Stimulated activated CD8-positive, alpha-beta memory T cell treated with anti-CD3 and anti-CD28 coated beads, Interleukin-4, amount 100 ng/mL, for 4 hours (primary cell): ENCODE measurements at places on chromosomes 4 and X.
A peak's percentile ranks its signal among the peaks of the same experiment; 100 is the strongest.

DNA sequence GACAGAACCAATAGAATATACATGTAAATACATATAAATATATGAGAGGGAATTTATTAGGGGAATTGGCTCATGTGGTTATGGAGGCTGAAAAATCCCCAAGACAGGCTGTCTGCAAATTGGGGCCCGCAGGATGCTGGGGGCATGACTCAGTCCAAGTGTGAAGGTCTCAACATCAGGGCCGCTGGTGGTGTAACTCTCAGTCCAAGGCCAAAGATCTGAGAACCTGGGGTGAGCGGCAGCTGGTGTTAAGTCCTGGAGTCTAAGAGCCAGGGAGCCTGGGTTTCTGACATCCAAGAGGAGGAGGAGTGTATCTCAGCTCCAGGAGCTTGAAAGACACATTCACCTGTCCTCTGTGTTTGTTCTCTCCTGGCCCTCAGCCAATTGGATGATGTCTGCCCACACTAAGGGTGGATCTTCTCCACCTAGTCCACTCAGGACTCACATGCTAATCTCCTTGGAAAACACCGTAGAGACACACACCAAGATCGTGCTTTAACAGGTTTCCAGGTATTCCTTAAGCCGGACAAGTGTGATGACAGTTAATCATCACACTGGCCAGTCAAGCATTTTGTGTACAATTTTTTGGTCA is 28.9 kb downstream of the TIGD2 start:
- no peak for DNase-seq

- no peak for DNase-seq
These were observed 514.3 kb downstream of the PCDH7 start for GRCh38 chr4:31234494-31234893.

- no peak for DNase-seq
These were observed 17.8 kb downstream of the HSD17B13 start for GRCh38 chr4:87304745-87305432.

GRCh38 chrX:132425744-132426318 is 63.0 kb downstream of the MBNL3 start:
- no peak for DNase-seq

GRCh38 chr4:84495794-84496261 is 3.3 kb downstream of the NKX6-1 start:
- DNase-seq, result no peak

- no peak for DNase-seq
These were observed 1.1 kb downstream of the ARHGAP36 start for GRCh38 chrX:131059246-131059645.

DNA sequence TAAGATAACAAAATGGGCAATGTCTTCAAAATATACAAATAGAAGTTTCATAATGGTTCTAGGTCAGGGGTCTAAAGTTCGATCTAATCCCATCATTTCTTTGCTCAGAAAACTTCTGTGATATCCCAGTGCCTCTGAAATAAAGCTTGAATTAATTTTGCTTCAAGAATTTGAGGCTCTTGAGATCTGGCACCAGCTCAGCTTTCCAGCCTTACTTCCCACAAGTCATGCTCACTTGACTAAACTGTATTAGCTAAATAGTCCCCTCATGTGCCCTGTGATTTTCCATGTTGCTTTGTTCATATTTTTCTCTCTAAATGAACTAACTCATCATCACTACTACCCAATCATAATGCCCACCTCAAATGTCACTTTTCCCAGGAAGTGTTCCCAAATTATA is 50.8 kb upstream of the MBNL3 start:
- DNase-seq, result no peak

DNA sequence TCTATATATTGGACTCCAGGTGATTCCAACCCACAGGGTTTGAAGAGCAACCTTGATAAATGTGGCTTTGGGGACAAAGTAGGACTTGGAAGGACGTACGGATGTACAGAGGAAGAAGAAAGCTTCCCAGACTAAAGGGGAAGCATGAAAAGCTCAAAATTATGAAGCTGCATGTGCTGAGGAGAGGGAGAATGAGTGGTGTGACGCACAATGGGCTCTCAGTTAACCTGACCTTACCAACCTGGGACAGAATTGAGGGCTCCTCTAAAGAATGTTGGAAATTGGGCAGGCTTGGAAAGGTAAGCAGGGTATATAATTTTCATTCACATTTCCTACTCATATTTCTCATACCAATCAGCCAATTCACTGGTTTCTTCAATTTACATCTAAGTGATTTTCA is 10.5 kb upstream of the TIGD2 start:
- DNase-seq, result no peak

GRCh38 chrX:15645266-15645665 is 19.3 kb downstream of the CLTRN start:
- no peak for DNase-seq

DNA sequence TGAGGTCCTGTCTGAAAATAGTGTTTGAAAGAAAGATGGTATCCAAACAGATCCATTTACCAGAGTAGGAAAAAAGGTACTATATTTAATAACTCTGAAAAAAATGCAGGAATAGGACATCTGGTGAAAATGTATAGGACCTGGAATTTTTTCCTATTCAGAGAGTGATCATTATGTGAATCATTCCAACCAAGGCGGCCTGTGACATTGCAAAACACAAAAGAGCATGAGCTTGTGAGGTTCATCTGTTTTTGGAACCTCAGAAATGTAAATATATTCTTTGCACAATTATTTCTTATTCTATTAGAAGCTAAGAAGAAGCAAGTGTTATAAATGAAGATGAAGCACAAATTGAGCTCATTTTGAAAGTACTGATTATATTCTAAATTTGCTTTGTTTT is 2.0 kb downstream of the C4orf51 start:
- no peak for DNase-seq

DNA sequence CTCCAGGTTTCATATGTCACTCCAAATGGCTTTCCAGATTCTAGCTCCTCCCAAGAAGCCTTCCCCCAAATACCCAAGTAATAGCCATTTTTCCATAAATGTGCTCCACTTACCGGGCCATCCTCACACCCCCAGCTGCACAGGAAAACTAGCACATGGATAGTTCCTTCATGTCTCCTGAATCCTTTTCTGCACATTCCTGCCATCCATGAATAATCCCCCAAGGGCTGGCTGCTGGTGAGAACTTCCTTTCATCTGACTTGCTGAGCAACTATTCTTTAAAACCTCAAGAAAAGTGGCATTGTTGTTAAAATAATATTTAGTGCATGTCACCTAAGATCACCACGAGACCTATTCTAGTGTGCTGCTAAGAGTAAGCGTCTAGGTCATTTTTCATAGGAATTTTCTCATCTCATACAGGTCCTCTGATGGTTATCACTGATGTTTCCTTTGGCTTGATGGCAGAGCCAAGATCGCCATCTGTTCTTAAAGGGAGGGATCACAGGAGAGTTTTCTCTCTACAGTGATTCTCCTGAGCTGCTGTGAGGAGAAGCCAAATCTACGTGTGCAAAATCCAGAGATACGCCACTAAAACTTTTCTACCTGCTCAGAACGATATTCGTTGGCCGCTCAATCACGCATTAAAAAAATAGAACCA is 71.3 kb downstream of the MAP3K15 start:
- no peak for DNase-seq

GRCh38 chr4:38856524-38857337 is at the start of gene TLR6:
TLR6 (minus strand) TSS chr4:38856817; CDS start chr4:38829473, 27,344 bp downstream.
- DNase-seq, result peak; percentile 49

GRCh38 chrX:22378296-22378695 is 105.6 kb downstream of the CBLL2 start:
- no peak for DNase-seq

GRCh38 chr4:127370604-127371003 is 262.2 kb upstream of the INTU start:
- DNase-seq, result no peak

DNA sequence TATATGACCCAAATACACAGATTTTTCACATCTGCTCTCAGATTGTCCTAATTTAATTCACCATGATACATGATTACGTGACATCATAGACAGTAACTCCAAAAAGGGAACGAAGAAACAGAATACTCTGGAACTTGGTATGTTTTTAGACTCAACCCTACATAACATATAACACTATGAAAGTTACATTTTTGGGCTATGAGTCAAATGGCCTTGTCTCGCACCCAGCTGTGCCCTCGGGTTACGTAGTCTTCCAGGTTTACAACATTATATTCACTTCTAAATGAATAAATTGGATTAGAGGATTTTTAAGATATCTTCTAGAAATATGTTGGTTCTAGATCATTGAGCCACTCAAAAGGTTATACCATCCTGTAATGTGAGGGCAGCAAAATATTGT is 2089.6 kb upstream of the TENM3 start:
- DNase-seq, result no peak

DNA sequence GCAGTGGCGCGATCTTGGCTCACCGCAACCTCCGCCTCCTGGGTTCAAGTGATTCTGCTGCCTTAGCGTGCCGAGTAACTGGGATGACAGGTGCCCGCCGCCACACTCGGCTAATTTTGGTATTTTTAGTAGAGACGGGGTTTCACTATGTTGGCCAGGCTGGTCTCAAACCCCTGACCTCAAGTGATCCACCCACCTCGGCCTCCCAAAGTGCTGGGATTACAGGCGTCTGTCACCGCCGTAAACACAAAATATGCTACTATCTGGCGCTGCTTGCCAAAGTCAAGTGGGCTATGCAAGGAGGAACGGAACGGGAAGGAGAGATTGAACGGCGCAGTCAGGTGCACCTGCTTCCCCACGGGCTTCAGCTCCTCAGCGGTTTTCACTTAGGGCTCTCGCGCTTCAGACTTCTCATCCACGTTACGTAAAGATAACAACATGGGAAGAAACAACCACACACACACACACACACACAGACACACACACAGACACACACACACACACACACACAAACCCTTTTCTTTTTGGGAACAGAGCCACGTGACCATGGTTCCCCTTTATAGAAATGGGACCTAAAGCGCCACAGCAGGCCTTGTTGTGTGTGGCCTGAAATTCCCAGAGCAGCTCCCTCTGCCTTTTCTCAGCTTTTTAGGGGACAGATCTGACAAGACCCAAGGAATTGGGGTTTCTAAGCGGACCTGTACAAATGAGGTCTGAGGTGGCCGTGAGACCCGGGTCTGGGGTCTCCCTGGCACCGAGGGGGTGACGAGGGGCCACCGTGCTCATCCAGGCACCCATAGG is 1.5 kb downstream of the P2RY8 start:
- no peak for DNase-seq

DNA sequence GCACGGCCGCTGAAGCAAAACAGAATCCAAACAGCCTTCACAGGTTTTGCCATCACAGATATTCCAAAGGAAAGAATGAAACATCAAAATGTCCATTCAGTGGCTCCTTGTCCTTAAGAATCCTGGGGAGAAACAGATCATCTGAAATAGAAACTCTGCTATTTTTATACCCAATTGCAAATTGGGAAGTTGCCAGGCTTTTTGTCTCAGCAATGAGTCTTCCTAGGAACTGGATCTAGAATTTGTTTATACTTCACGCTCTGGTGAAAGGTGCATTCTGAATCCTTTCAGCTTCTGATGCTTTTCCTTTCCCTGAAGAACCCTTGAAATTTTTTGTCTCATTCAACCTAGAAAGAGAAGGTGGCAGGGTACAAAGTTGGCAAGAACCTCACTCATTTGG is 218.9 kb downstream of the FBXW7 start:
- no peak for DNase-seq

DNA sequence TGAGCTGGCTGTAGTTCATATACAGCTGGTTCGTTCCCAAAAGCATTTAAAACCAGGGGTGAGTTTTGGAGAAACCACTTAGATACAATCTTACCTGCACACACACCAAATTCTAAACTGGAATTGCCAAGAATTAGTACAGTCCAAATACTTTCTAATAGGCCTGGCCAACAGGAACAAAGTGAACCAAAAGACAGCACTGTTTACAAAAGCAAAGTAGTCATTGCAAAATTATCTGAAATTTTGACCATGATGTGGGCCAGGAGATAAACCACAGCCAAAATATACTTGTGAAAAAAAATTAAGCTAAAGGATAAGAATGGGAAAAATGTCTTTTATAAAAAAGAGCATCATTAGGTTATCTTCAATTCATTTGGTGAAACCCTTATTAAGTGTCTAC is 37.9 kb upstream of the NAP1L5 start:
- no peak for DNase-seq

DNA sequence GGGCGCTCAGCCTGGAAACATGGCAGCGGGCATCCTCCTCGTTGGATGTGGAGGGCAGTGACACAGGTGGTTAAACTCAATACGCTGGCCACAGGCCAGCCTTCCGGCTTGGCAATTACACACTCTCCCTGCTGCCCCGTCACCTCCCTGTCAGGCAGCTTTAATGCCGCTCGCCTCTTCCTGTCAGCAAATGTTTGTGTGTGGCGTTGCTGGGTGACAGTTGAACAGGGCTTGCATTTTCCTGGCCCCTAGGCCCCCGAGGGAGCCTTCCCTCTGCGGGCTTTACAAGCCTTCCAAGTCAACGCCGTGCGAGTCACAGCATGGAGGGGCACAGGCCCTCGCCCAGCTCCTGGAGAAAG is 620.0 kb downstream of the BCOR start:
- DNase-seq, result no peak

DNA sequence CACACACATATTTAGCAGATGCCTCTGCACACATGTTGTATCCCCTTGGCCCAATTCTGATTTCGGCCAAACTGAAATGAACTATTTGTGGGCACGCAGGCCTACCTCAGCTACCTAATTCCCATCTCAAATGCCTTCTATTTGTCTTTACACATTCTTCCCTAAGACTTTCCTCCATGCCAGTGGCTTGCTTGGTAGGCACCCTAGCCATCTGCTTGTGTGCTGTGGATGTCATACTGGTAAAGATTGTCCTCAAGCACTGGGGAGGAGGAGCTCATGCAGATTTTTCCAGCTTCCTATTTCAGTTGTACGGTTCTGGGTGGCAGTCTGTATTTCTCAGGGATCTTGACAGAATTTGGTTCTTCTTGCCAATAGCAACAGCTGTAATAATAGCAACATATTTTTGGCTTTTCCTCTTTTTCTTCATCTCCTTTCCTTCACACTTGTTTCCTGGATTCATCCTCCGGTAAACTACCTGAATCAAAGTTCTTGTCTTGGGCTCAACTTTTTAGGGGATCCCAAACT is 514.3 kb downstream of the ADGRL3 start:
- no peak for DNase-seq

- no peak for DNase-seq
These were observed 22.9 kb downstream of the ABLIM2 start for GRCh38 chr4:8135666-8136065.

GRCh38 chr4:39043861-39044363 is 11.7 kb upstream of the TMEM156 start:
- no peak for DNase-seq

GRCh38 chrX:120839491-120839890 is 36.2 kb downstream of the CT47B1 start:
- no peak for DNase-seq
